ENCODE measurements at places on chromosomes 6 and 20.

GRCh38 chr6:160457823-160458222 is 109.6 kb downstream of the SLC22A3 start:
- no peak for DNase-seq

GRCh38 chr6:169880516-169880915 is 129.1 kb downstream of the ERMARD start:
- no peak for DNase-seq

DNA sequence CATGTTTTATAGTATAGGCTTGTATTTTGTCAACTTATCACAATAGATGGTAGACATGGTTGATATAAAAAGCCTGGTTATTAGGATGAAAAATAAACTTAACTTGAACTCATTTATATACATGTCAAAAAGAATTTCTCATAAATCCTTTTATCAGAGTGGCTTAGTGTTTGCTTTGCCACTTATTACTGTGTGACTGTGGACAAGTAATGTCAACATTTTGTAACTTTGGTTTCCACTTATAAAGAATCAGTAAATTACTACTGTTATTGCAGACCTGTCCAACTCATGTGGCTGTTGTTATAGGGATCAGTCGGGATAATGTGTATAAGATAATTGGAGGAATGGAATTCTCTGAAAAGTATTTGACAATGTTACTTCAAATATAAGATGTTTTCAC is 894.8 kb upstream of the FLRT3 start:
- no peak for DNase-seq

- DNase-seq = no peak
These were observed 446.8 kb downstream of the TFAP2B start for GRCh38 chr6:51265426-51265825.

DNA sequence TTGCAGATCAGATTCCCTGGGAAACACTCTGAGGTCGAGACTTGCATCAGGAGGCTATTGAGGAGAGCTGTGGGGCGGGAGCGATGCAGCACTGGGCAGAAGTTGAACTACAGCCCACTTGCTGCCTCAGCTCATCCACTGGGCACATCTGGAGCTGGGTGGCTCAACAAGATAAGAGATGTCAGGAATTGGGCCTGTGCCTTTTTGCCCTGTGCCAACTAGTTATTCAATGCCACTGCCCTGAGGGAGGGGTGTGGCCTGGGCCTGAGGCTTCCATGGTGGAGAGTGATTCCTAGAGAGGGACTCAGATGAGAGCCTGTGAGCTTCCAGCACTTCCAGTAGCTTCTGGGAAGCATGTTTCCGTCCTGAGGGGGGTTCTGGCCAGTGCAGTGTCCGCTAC is 32.7 kb downstream of the BRPF3 start:
- no peak for DNase-seq

GRCh38 chr20:20371083-20371482 is 3.2 kb downstream of the INSM1 start:
- DNase-seq = no peak

- no peak for DNase-seq
These were observed 40.0 kb downstream of the SF3B5 start for GRCh38 chr6:144055121-144055931.

GRCh38 chr20:38113401-38114325 is 51.4 kb downstream of the TGM2 start:
- DNase-seq = no peak

- DNase-seq = no peak
These were observed 8.4 kb upstream of the CBFA2T2 start for GRCh38 chr20:33481431-33481941.

DNA sequence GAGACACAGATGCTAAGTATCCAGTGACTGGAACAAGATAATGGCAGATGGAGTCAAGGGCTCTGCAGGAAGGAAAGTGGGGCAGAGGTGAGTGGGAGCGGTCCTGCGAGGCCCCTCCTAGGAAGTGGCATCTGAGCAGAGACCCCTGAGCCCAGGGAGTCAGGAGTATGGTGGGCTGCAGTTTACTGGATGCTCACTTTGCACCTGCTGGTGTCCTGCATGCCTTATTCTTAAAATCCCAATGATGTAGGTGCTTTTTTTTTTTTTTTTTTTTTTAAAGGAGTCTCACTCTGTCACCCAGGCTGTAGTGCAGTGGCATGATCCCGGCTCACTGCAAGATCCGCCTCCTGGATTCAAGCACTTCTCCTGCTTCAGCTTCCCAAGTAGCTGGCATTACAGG is 5.6 kb downstream of the CEBPB start:
- DNase-seq = no peak

GRCh38 chr6:48563433-48563832 is 452.4 kb upstream of the PTCHD4 start:
- no peak for DNase-seq

DNA sequence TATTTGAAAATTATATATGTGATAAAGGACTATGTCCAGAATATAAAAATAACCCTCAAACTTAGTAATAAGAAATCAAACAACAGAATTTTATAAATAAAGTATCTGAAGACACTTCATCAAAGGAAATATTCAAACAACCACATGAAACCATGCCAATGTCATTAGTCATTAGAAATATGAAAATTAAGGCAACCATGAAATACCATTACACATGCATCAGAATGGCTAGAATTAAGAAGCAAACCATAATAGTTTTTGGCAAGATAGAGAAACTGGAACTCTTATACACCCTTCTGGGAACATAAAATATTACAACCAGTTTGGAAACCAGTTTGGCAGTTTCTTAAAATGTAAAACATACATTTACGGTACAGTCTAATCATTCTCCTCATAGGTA is 137.2 kb upstream of the ADGRB3 start:
- DNase-seq = no peak

DNA sequence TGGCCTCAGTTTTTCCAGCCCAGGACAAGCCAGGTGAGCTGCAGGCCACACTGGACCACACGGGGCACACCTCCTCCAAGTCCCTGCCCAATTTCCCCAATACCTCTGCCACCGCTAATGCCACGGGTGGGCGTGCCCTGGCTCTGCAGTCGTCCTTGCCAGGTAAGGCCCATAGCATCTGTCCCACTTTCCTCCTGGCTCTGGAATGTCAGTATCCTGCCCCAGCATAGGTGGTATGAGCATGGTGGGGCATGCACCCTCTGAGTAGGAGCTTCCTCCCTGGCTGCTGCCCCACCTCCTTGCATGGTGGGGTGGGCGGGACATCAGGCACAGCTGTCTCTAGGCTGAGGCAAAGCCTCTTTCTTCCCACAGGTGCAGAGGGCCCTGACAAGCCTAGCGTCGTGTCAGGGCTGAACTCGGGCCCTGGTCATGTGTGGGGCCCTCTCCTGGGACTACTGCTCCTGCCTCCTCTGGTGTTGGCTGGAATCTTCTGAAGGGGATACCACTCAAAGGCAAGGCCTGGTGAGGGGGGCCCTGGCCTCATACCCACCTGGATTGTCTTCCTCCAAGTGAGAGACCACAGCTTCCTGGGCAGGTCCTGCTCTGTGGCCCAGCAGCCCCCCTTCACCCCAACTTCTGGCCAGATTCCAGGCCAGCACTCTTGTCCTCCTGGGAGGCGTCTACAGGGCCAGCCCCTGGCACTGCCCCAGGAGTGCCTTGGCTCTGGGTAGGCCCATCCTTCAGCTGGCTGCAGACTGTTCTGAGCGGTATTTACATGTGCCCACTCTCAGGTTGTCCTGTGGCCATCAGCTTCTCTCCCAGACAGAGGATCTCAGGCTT is 9.1 kb downstream of the PI16 start:
- DNase-seq = no peak

Measured in anterior cingulate cortex (tissue), 58 donors.